Amniotic epithelial cell (primary cell): ENCODE measurements at places on chromosomes 1 and 21.
A peak's percentile ranks its signal among the peaks of the same experiment; 100 is the strongest.

- no peak for DNase-seq
These were observed 477.8 kb upstream of the CAMK1G start for GRCh38 chr1:209105701-209106100.

DNA sequence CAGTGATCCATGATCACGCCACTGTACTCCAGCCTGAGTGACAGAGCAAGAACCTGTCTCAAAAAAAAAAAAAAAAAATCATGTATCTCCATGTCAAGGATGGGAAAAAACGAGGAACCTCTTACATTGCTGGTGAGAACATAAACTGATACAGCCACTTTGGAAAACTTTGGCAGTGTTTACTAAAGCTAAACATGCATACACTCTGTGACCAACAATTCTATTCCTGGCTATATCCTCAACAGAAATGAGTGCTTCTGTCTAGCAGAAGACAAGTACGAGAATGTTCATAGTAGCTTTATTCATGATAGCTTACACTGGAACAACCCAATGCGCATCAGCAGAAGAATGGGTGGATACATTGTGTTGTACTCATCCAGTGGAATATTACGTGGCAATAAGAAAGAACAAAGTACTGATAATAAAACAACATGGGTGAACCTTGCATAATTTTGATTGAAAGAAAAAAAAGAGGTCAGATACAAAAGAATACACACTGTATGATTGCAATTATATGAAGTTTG is 31.5 kb upstream of the SLC6A9 start:
- DNase-seq, result no peak

- DNase-seq, result peak; percentile 31
These were observed 5.1 kb upstream of the SSR2 start for GRCh38 chr1:156025876-156026275.

DNA sequence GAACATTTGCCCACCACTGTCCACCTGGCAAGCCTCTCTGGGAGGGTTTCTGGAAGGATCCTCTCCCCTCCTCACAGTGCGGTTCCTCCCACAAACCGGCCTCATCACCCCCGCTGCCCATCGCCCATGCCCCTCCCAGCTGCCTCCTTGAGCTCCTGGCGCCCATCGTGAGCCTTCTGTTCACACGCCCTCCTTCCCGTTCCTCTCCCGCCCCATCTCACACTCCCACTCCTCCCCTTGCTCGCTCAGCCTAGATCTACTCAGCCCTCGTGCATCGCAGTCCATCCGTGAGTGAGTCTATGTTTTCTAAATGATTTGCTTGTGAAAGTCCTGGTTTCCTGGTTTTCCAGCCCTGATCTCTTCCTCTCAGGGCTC is 119.1 kb upstream of the C1orf174 start:
- DNase-seq, result no peak

DNA sequence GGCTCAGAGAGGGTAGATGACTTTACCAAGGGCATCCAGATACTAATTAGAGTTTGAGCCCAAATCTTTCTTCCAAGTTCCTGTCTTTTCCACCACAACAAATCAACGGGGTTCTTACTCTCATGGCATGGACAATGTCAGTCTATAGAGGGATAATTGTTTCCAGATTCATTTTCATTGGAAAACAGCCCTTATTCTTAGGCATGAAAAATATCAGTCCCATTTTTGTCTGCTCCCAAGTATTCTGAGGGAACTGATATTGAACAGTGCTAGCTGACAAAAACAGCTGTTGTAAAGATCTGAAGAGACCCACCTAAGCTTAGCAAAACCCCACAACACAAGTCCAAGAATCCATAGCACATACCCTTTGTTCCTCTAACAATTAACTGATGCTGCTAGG is 349.1 kb upstream of the BEND5 start:
- no peak for DNase-seq

DNA sequence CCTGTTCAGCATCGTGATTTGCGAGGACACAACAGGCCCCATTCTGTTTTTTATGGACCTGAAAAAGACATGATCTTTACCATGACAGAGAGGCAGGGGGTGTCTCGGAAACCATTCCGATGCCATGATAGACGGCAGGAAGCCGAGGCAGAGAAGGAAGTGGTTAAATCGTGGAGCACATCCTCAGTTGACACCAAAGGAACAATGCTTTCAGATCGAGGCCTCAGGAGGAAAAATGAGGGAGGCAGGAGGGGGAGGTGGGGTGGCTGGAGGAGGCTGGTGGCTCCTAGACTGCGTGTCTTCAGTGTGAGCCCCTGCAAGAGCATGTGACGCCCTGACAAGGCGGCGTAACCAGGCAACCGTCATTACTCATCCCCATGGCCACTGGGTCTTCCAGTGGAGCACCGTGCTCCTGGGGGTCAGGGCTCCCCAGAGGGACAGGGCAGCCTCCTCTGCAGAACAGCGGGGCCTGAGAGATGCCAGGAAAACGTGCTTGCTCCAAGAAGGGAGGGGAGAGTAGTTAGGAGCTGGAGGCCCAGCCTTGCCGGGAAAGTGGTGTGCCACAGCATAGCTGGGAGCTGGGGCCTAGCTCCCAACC is 172.8 kb upstream of the TMEM51 start:
- peak; percentile 12 for DNase-seq

GRCh38 chr1:9891207-9891606 is 18.9 kb downstream of the CTNNBIP1 start:
- DNase-seq, result no peak

DNA sequence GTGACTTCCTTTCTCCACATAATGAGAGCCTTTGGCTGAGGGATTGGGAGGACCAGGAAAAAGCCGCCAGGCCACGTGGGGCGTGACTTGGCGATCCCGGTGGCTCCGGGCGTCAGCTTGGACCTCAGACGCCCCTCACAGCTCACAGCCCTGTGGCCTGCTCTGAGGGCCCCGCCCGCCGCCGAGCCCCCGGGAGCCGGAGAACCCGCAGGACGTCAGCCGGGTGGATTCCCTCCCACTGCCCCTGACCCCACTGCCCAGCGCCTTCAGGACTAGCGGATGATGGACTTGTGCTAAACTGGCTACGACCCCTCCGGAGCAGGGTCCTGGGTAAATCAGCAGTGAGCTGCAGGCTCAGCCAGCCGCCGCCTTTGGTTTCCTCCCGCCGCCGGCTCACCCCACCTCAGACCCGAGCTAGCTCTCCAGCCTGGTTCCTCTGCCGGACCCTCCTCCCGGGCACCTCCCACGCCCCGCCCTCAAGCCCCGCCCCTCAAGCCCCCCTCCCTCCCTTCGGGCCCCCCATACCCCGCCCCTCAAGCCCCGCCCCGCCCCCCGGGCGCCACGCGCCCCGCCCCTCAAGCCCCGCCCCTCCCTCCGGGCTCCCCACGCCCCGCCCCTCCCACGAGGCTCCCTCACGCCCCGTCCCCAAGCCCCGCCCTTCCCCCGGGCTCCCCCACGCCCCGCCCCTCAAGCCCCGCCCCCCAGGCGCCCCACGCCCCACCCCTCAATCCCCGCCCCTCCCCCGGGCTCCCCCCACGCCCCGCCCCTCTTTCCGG is 10.0 kb upstream of the FAAP20 start:
- peak; percentile 64 for DNase-seq

- peak; percentile 46 for DNase-seq
These were observed 13.5 kb downstream of the SHISA4 start for GRCh38 chr1:201902198-201902597.

DNA sequence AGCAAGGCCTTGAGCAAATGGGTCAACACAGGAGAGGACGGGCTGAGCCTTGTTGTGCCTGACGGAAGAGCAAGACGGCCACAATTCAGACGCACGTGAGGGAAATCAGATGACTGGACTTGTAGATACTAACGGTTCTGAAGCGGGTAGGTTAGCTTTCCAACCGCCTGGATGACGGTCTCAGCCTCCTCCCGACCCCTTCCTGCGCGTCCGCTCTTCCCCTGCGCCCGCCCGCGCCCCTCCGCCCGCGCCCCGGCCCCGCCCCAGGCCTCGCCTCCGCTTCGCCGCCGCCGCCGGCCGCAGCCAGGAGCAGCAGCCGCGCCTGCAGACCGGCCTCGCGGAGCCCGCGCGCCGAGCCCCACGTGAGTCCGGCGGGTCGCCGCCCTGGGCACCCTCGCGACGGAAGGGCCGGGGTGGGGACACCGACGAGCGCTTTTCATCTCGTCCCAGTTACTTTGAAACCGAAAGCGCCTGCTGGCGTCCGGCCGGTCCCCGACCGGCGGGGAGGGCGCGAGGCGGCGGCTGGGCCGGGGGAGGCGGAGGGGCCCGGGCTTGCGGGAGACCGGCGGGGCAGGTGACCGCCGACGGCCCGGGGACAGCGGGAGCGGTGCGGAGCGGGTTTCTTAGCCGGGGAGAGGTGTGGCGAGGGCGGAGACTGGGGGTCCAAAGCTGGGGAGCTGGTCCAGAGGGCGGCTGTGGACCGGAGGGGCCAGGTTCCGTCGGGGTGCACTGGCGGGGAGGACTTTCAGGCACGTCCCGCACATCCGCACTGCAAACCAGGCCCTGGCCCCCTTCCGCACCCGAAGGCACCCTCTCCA is at the start of gene TRAF5:
TRAF5 (plus strand) TSS at position 306 of the 818 bp plus-strand sequence. CDS start 26,407 bp downstream, outside the sequence.
- DNase-seq, result peak; percentile 49

DNA sequence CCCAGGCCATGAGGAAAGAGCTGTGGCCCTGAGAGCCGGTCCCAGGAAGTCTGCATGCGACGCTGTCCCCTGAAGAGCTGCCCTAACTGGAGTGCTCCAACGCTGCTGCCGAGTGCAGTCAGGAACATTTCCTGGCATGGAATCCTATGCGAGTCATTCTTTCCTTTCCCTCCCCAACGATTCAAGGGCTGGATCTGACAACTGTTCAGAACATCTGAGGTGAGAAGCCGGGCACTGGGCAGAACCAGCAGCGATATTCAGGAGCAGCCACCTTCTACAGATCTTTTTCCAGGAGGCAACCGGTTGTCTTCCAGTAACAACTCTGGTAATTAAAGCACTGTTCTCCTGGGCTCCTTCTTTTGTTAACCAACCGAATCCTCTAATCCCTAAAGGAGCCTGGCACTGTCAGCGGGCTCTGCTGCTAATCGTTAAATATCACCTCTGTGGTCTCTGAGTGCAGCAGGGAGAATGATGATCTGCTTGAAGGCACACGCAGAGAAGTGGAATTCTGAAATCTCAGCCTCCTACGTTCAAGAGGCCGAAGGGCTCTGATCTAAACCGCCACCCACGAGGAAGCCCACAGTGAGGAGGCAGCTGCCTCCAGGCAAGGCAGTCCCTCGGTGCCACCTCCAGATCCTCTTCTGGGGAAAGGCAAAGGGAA is 55.8 kb downstream of the SLC45A1 start:
- DNase-seq, result peak; percentile 99

DNA sequence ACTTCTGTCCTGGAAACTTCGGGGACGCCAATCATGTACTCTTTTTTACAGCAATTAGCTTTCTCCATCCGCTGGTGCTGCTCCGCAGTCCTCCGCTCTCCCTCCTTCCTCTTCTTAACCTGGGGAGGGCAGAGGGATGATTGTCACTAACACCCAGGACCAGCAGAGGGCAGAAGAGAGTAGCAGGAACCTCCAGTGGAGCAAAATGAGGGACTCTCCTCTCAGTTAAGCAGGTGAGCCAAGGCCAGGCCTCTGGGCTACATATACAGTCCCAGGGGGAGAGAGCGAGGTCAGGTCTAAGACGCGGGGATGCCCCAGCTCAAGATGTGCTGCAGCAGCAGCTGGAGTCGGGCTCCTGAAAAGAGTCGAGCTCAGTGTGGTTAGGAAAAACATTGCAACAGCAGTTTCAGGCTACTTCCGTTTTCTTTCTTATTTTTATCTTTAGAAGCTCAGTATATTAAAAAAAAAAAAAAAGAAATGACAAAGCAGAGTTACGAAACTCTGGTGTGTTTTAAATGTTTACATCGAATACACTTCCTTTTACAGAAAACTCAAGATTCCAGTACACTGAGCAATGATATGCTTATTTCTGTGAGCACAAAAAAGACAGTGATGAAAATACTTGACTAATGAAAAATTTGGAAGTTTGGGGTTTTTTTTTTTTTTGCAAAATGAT is 25.7 kb upstream of the NLRP3 start:
- DNase-seq, result peak; percentile 80

GRCh38 chr1:245840971-245841370 is 666.1 kb downstream of the SMYD3 start:
- no peak for DNase-seq

DNA sequence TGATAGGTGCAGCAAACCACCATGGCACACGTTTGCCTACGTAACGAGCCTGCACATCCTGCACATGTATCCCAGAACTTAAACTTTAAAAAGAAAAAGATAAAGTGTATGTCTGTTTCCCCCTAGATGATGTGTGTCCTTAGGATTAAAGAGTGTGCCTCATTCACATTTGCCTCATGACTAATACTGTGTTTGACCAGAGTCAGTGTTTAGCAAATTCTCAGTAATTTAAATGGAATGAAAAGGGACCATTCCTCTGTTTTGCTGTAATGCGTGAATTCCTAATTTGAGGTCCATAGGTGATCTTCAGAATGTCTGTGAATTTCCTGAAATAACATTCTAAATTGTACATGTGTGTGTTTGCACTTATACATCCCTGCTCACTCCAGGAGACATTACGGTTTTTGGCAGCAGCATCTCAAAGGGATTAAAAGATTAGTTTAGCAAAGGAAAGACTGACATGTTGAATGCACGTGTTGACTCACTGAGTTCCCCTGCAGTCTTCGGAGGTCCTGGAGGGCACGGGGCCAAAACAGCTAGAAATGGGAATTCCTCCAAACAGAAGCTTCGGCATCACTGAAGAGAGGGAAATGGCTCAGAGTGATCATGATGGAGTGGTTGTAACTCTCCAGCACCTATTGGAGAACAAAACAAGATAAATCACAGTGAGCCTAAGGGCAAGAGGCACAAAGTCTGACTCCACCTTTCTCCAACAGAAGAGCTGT is 19.1 kb upstream of the SLC35F3 start:
- no peak for DNase-seq

DNA sequence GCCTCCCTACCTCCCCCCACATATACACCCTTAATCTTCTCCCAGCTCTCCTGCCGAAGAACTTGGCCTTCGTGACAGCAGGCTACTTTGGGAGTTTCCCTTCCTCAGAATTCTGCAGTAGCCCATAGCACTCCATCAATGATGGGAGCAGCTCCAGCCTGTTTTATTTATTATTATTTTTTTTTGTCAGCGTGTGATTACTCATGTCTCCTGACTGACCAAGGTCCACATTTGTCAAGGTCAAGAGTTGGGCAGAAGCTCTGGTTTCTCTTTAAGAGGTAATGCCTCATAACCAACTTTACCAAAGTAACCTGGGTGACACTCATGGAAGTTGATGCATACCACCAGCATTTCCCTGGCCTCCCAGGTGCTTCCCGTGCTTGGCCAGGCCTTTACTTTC is 125.4 kb downstream of the ZZZ3 start:
- DNase-seq, result peak; percentile 27

DNA sequence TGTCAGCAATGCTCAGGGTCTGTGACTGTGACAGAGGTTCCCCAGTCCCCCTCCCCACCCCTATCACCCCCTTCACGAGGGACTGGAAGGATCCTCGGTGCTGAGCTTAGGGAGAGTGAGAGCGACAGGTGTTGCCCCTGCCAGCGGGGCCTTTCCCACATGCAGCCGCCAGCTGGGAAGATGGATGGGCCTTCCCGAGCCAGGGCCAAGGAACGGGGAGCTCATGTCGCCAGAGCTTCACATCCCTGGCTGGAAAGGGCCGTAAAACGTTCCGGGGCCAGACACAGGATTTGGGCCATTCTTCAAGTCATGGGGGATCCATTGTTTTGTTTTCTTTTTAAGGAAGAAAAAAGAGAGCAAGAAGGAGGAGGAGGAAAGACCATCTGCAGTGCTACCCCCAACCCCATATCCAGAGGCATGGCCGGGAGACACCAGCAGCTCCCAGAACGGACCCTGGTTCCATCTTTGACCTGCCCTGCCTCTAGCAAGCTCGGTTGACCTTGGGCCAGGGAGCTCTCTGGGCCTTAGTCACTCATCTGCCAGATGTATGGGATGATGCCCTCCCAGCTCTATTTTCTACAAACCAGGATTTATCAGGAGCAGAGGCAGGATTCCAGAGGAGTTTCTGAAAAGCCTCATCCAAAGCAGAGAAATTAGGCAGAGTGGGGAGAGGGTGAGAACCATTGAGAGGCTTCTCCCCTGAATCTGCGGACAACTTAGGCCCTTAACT is 54.1 kb downstream of the TAS1R2 start:
- DNase-seq, result no peak
